CD4-positive, alpha-beta T cell treated with Interferon alpha-2 for 1 hour (primary cell): ENCODE measurements at places on chromosomes 4 and X.

DNA sequence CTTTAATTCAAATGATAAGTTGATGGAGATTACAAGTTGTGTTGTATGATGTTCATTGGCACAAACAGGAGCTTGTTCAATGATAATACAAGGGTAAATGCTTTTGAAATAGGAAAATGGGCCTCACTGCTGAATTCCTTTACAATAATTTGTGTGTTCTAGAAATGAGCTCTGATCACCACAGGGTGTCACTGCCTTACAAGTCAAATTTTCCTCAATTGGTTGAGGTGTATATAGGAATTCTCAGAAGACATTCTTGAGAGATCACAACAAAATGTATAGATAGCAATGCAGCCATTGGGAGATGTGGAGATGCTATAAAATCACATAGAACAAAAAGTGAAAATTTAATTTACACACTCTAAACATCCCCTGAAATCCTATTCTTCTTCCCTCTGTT lies 49.6 kb downstream of the KLF8 start:
- peak; percentile 7 for DNase-seq

DNA sequence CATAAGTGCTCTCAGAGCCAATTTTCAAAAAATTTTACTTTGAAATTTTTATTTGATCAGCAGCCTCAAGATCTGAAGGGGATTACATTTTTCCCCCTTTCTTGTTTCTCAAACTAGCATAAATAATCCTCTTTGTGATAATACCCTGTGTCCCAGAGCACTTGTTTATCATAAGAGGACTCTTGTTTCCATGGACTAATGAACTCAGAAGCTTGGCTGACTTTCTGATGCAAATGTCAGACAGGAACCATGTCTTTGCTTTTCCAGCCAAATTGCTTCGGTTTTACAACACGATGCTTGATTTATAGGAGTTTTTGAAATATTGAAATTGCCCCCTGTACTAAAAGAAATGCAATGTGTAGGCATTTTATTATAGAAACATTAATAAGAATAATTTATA lies 859.3 kb upstream of the LCORL start:
- no peak for DNase-seq

- DNase-seq = no peak
Measured at GRCh38 chr4:111813555-111814140, 331.6 kb upstream of the FAM241A start.

GRCh38 chr4:142778430-142778829 lies 67.7 kb downstream of the INPP4B start:
- DNase-seq = no peak

GRCh38 chr4:8229331-8229975 lies 30.4 kb downstream of the SH3TC1 start:
- no peak for DNase-seq

DNA sequence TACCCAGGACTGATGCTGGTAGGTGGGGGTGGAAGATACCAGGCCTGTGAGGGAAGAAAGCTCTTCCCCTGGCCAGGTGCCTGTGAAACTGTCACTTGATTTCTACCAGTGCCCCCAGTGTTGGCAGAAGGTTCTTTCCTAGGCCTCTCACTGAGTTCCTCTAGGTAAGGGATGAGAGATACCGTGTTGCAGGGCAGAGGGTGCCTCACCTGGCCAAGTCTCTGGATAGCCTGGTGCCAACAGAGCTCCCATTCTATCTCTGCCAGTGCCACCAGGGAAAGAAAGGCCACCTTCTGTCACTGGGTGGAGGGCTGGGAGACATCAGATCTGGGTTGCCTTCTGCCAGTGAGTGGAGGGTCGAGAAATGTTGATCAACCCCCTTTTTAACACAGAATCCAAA lies 94.1 kb downstream of the RTL5 start:
- DNase-seq = no peak

DNA sequence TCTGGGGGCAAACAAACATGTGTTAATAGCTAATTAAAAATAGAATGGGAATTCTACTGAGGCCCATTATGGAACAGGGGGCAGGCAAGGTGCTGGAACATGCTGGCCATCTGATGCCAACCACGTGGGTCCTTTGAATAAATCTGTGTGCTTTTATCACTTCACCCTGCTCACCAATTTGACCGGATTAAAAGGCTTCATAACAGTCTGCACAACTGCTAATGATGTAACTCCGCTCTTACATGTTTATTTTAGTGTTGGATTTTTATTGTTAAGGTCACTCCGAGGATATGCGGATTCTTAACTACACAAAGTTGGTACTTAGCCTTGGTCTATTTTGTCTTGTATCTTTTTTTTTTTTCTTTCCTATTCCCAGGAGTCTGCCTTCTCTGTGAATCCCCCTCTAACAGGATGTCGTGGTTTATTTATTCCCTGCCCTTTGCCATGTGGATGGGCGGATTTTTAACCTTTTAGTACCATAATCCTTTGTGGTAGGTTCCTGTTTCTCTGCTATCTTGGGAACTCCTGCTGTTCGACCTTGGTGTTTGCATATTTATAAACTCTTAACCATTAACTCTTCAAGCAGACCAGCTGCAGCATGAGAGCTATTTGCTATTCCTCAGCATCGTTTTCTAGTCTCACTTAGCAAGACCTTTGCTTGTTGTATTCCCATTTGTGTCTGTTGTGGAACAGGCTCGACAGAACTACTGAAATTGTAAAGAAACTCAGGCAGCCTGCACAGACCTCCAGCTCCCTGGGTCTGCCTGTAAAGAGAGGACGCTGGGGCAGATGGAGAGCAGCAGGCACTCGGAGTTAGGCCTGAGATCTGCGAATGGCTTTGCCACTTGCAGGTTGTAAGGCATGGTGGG lies 38.0 kb downstream of the TRIM2 start:
- DNase-seq = no peak

- DNase-seq = no peak
Measured at GRCh38 chr4:32929796-32930699, 2209.9 kb downstream of the PCDH7 start.

GRCh38 chr4:91147067-91147466 lies 1019.9 kb downstream of the CCSER1 start:
- no peak for DNase-seq

- no peak for DNase-seq
Measured at GRCh38 chr4:72975488-72975784, 94.1 kb downstream of the COX18 start.

- DNase-seq = no peak
Measured at GRCh38 chr4:123248085-123248659, 148.4 kb upstream of the SPRY1 start.

GRCh38 chrX:45748369-45748774 lies 547.7 kb upstream of the DIPK2B start:
- no peak for DNase-seq

GRCh38 chrX:111728096-111728495 lies 47.1 kb downstream of the ALG13 start:
- DNase-seq = no peak

GRCh38 chr4:56752985-56753384 lies 68.5 kb downstream of the SPINK2 start:
- DNase-seq = no peak

DNA sequence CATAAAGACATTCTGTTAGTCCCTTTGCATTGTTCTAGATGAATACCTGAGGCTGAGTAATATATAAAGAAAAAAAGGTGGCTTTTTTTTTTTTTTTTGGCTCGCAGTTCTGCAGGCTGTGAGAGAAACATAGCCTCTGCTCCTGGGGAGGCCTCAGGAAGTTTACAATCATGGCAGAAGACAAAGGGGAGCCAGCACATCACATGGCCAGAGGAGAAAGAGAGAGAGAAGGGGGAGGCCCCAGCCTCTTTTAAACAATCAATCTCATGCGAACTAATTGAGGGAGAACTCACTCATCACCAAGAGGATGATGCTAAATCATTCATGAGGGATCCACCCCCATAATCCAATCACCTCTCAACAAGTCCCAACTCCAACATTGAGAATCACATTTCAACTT lies 364.0 kb upstream of the EPHA5 start:
- DNase-seq = no peak

DNA sequence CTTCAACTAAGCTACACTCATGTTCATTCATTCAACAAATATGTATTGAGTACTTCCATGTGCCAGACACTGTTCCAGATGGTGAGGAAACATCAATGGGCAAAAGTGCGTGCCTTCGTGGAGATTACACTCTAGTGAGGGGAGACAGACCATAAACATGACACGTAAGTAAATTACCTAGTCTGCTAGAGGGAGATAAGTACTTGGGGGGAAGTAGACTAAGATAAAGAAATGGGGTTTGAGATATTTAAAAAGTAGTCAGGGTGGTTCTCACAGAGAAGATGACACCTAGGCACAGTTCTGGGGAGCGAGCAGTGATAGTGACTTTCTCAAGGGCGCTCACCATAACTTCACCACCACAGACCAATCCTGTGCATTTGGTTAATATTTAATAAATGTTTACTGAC lies 11.7 kb downstream of the JCHAIN start:
- no peak for DNase-seq

- no peak for DNase-seq
Measured at GRCh38 chr4:40369437-40370274, 34.5 kb downstream of the CHRNA9 start.

DNA sequence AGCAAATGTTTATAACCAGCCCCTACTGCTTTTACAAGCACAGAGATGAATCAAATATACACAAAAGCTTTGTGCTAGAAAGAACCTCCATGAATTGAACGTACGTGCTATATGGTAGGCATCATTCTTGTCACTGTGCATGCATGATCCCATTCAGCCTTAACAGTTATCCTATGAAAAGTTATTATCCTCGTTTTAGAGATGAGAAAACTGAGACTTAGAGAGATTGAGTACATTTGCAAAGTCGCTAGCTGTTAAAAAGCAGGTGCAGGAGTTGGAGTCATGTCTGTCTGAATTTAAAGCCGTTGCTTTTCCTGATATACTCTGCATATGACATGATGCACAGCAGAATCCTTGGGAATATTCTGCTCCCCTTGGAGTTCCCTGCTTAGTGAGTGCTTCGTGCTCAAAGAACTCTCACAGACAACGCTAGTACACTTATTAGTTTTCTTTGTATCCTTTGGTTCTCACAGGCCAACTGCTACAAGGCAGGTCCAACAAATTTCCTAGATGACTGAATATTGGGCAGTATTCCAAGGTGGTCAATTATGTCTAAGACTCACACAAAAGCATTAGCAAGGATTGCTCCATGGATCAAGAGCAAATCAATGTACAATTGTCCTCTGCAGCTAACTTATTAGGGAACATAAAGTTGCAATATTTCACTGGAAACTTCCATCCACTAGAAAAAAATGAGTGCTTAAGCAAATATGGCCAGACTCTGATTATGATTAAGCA lies 42.8 kb upstream of the TRIM2 start:
- DNase-seq = no peak

DNA sequence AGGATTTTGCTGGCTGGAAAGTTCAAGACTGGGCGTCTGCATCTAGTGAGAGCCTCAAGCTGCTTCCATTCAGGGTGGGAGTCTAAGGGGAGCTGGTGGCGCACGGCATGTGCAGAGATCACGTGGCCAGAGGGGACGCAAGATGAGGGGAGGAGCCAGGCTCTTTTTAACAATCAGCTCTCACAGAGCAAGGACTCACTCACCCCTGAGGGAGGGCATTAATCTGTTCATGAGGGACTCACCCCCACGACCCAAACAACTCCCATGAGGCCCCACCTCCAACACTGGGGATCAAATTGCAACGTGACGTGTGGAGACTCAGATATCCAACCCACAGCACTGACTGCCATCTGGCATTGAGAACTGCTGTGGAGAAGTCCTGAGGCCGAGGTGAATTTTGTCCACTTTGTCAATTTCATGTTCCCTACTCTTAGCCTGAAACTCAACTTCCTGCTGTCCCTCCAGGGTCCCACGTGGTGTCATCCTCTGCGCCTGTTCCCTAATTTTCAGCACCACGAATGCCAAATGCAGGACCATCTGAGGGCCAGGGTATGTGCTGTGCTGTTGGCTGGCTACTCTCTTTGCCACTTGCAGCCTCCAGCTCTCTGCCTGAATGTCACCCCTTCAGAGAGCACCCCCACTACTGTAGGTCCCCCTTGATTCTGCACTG lies 5.6 kb downstream of the ZFP92 start:
- no peak for DNase-seq

- DNase-seq = no peak
Measured at GRCh38 chr4:20646287-20646686, 54.0 kb upstream of the PACRGL start.
